Substantia nigra (tissue), 51 donors: ENCODE measurements at places on chromosomes 7 and 10.

- DNase-seq = no peak
Observed at GRCh38 chr10:11017000-11017569, 587 bp upstream of the CELF2 start.

DNA sequence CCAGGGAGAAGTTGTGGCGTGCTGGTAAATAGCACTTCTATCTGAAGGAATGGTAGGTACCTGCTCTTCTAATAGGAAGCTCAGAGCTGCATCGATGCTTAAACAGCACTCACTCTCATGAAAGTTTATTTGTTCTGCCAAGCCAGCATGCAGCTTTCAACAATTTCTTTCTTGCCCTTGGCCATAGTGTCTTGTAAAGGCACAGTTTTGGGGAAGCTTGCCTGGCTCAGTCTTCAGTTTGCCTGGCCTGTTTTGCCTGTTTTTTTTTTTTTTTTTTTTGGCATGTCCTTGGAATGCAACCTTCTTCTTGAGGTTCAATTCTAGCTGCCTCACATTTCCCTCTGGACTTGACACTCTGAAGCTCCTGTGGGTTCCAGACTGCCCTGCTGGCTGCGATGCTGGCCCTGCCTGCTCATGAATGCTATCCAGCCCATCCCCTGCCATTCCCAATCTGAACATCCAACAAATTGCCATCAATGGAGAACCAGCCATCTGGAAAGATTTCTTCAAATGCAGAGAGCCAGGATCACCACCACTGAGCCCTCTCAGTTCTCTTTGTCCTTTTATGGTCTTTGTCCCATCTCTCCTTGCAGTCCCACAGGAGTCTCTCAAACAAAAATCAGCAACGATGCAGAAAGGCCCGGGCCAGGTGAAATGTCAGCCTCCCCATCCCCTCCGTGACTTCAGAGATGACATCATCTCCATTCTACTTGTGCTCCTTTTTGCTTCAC lies 133.9 kb downstream of the ANLN start:
- DNase-seq = no peak

GRCh38 chr10:69272624-69273023 lies 5.7 kb upstream of the HK1 start:
- DNase-seq = no peak

- DNase-seq = no peak
Observed at GRCh38 chr10:57987055-57987721, 280.5 kb downstream of the IPMK start.

DNA sequence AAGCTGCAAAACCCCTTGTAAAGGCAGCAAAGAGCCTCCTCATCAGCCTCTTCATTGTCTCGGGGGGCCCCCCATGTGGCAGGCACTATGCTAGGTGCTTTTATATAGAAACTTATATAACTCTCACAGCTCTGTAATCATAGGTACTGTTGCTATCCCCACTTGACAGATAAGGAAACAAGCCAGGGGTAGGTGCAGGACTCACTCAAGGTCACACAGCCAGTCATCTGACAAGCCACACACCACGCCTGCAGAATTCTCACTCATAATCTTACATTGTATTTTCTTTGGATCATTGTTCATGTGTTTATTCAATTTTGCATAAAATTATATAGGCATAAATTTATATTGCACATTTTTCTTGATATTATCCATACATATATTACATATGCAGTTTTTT lies 165.4 kb downstream of the PPP1R17 start:
- DNase-seq = no peak

DNA sequence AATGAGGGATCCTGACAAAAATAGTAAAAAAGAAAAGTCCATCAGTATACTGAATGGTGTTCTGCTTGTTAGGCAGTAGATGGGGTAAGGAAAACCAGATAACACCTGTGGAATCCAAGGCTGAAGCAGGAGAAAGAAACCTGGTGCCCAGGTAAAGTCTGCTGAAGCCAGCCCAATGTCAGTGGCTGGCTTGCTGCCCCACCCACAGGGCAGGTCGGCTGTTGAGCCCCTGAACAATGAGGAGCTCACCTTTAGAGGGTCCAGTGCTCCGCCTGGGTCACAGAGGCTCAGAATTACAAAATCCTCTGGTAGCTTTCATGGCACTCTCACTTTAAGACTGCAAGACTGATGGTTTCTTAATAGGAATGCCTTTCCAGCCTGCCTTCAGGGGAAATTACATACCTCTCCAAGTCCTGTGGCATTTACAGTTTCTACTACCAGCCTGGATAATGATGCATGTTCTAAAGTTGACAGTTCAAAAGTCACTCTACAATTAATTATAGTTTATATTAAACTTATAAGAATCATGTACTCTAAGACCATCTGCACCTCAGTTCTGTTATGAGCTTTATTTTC lies 23.8 kb downstream of the DHX32 start:
- no peak for DNase-seq

- no peak for DNase-seq
Observed at GRCh38 chr7:139426258-139427028, 57.0 kb downstream of the KLRG2 start.

GRCh38 chr10:11218395-11218794 lies 200.7 kb downstream of the CELF2 start:
- no peak for DNase-seq

DNA sequence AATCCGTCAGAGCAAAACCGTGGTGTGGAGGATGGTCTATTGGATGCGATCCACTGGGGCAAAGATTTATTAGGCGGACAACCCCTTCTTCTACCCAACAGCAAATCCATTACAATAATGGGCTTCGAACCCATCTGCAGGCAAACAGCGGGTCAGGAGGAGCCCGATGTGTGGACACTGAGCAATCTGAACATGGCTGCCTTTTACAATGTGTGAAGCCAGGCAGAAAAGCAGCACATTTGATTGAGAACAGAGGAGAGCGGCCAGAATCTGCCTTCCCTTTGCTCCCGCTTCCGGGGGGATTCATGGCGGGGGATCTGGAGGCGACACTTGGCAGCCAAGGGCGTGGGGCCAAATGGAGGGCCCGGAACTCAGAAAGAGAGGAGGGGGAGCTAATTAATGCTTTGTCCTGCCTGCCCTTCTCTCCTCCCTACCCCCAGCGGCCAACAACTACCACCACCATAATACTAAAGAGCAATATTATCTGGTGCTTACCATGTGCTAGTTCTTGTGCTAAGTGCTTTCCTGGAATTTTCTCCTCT lies 133.0 kb downstream of the EMX2 start:
- no peak for DNase-seq

DNA sequence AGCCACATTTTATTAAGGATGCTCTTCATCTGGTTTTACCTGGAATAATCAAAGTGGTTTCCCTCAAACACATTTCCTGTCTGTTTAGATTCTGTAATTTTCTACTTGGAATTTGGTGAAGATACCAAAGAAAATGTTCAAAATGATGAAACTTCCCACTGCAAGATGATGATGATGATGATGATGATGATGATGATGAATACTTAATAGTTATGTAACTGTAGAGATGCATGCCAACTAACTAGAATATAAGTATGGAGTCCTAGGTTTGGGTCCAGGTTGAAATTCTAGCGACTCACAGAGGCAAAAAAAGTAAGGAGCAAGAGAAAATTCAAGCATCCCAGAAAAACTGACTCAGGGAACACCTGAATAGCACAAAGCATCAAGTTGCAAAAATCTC lies 104.0 kb upstream of the KIAA1217 start:
- DNase-seq = no peak

- DNase-seq = no peak
Observed at GRCh38 chr7:109951565-109951928, 1139.4 kb upstream of the LRRN3 start.

- no peak for DNase-seq
Observed at GRCh38 chr7:80412842-80413241, 99.0 kb downstream of the GNAT3 start.
